Osteoblast (primary cell): ENCODE measurements at places on chromosomes 1 and 21.

GRCh38 chr1:246632281-246633168 lies 66.3 kb downstream of the CNST start:
- DNase-seq = peak; percentile 80

DNA sequence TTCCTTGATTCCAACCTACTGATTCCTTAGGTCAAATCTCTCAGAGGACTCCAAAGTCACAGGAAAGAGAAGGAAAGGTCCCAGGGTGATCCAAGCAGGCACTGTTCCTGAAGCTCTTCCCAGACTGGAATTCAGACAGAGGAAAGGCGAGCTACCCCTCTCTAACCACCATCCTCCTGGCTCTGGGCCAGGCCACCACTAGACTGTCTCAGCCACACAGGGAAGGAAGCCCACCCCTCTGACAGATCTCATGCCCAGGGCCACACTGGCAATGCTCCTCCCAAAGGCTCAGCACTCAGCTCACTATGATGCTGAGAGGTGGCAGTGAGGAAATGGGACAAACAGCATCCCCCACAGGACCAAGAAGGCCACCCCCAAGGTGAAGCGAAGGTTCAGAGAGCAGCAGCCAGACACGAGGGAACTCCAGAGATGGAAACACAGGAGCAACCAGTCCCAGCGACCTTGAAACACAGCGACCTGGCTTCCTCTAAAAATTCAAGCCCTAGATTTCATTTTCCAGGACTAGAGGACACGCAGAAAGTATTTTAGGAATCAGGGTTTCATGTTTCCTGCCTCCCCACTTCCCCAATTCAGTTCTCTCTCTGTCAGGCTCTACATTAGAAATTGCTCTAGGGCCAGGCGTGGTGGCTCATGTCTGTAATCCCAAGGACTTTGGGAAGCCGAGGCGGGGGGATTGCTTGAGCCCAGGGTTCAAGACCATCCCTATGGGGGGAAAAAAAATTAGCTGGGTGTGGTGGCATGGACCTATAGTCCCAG lies 18.8 kb downstream of the PIK3C2B start:
- DNase-seq = no peak

DNA sequence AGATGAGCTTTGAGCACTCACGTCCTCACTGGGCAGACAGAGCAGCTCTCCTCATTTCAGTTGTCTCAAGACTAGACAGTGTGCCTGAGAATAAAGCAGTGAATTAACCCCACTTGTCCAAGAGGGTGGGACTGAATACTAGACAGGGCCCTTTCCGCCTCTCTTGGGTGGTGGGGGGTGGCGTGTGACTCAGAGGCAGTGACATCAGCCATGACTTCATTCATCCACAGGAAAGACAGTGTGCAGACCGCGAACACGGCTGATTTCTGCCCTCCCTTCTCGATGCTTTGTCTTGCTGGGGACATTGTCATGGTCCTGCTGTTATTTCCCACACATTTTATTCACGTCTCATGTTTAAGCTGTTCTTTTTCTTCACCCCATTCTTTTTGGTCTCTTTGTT lies 64.9 kb downstream of the FGGY start:
- DNase-seq = peak; percentile 26

- no peak for DNase-seq
These were observed 39.3 kb upstream of the ZBTB18 start for GRCh38 chr1:244011786-244012185.

DNA sequence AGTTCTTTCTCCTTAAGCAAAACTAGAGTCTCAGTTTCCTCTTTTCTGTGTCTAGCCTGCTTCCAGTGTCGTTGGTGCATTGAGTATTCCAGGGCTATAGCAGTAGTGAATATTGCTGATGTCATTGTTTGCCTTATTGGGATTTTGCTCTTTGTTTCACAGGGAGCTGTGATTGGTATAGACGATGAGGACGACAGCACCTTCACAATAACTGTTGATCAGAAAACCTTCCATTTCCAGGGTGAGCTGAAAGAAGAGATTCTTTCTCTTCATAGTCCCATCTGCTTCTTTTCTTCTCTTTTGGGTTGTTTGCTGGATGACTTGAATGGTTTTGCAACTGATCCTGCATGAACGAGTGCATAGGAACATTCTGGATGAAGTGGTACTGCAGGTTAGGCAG lies 52.4 kb downstream of the OSBPL9 start:
- DNase-seq = no peak
